ENCODE measurements at places on chromosomes 13 and 19. TPM values are rescaled to one million over a fixed set of nuclear protein-coding genes. Genes with fewer than 3 reads are reported as not detected.

The KLK15 gene
- total RNA-seq, result not detected

The CNN1 gene
- 28.7 TPM for total RNA-seq

The ZSCAN18 gene
- total RNA-seq, result 50.6 TPM

The LPAR2 gene
- 1.6 TPM for total RNA-seq

The INAFM1 gene
- total RNA-seq, result 1.6 TPM

The POLRMT gene
- total RNA-seq, result 17.7 TPM

The S1PR2 gene
- 9.9 TPM for total RNA-seq

The CABP5 gene
- not detected for total RNA-seq

The KIR3DL1 gene
- total RNA-seq, result not detected

The OR7C1 gene
- total RNA-seq, result not detected

The CFD gene
- total RNA-seq, result 33.4 TPM

The FBXO46 gene
- total RNA-seq, result 5.7 TPM

The CD79A gene
- 1.0 TPM for total RNA-seq

The ATP8A2 gene
- total RNA-seq, result 2.1 TPM

The NLRP11 gene
- under 0.01 TPM for total RNA-seq

The ZNF444 gene
- 7.3 TPM for total RNA-seq

The KCNN4 gene
- total RNA-seq, result 1.0 TPM

The CYP4F3 gene
- total RNA-seq, result 0.52 TPM

The RASIP1 gene
- total RNA-seq, result 23.5 TPM

All from skeletal muscle tissue (tissue), 5 donors.